ENCODE measurements at places on chromosomes 5 and 9.
A peak's percentile ranks its signal among the peaks of the same experiment; 100 is the strongest.

GRCh38 chr9:95327239-95327865, 9.8 kb upstream of the FANCC start:
- no peak for DNase-seq

DNA sequence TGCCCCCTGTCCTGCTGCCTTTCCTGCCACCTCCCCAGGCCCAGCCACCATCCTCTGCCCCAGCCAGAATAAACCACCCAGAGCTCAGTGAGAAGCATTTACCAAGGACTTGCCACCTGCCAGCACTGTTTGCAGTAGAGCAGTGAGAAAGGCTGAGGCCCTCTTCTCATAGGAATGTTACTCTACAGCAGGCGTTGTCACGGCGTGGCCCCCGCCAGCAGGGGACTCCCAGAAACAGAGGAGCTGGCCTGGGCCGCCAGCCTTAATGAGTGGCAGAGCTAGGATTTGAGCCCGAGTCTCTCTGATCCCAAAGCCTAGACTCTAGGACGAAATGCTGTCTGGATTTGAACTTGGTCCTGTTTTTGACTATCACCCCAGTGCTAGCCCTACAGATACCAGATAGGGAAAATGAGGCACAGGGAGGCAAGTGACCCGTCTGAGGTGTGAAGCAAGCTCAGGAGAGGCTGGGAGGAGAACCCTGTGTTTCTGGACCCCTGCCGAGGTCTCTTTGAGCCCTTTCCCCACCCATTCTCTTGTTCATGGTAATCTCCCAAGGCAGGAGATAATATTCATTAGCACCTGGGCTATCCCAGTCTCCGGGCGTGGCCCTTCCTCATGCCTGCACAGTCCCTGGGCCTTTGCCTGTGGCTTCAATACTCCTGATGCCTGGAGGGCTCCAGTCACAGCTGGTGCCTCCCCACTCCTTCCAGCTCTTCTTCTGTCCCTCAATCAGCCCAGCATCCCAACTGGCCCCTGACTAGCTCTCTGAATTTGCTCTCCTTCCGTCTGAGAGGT, 30.7 kb downstream of the HRH2 start:
- no peak for DNase-seq

DNA sequence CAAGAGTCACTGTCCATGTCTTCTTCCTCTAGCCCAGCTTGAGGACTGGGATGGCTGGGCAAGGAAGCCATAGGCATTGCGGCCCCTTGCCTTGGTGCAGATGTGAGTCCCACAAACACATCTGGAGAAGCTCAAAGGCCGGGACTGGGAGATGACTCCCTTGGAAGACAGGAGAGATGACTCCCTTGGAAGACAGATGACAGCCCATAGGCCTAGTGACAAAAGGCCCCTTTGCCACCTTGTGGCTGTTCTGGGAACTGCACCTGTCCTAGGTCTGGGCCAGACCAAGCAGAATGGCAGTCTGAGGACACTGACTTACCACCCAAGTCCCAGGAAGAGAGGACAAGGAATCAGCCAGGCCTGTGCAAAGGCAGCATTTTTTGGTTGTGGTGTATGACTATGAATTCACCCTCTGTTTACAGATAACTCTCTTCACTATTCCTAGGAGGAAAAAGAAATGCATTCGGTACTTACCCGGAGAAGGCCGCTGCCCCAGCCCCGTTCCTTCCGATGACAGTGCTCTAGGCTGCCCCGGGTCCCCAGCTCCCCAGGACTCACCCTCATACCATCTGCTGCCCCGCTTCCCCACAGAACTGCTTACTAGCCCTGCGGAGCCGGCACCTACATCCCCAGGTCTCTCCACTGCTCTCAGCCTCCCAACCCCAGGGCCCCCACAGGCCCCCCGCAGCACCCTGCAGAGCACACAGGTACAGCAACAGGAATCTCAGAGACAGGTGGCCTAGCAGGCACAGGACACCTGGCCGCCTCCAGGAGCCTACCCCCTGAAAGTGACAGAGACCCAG, 30.8 kb downstream of the SKP1 start:
- peak; percentile 86 for DNase-seq

- no peak for DNase-seq
Observed at GRCh38 chr9:89502038-89502601, 4.2 kb upstream of the SEMA4D start.

- DNase-seq, result no peak
Observed at GRCh38 chr5:68147659-68148058, 67.9 kb upstream of the PIK3R1 start.

GRCh38 chr5:110760158-110760557, 21.4 kb downstream of the SLC25A46 start:
- DNase-seq, result no peak

DNA sequence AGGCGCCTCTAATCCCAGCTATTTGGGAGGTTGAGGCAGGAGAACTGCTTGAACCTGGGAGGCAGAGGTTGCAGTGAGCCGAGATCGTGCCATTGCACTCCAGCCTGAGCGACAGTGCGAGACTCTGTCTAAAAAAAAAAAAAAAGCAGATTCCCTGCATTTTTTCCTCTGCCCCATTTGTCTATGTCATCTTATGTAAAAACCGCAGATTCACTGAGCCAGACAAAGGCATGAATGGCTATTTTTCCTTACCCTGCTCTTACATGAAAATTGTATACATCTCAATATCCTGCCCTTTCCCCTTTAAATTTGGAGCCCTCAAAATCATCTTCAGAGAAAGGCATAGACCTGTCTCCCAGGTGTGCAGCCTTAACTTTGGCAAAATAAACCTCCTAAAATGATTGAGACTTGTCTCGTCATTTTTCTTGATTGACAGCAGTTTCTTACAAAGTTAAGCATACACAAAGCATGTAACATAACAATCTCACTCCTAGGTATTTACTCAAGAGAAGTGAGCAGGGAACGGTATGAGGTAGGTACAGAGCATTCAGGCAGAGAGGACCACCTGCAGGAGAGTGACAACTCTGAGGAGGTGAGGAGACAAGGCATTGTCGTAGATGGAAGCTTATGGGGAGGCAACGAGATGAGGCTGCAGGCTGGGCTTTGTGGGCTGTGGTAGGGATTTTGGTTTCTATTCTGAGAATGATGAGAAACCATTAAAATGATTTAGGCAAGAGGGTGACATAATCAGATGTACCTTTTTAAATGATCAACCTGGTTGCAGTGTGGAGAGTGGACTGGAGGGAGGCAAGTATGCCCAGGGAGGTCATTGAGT, 65.7 kb upstream of the IL6ST start:
- no peak for DNase-seq

- peak; percentile 25 for DNase-seq
Observed at GRCh38 chr5:532521-533242, 8.4 kb upstream of the SLC9A3 start.

- DNase-seq, result no peak
Observed at GRCh38 chr5:79001471-79001870, 16.4 kb upstream of the ARSB start.

DNA sequence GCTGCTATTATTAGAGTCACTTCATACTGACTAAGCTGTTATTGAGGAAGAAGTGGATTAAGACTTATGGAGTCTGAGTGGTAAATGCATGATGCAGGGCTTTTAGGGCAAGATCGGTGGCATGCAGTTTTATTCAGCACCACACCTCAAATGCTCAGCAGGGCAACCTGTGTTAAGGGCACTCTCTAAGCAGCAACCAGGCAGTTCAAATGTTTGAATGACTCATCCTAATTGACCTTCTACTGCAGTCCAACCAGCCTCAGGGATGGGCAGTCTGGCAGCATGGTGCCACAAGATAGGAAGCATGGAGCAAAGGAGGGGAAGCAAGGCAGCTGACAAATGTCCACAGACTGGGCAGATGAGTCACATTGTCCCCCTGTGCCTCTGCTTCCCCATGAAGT, 80.2 kb upstream of the MIER3 start:
- no peak for DNase-seq

- DNase-seq, result no peak
Observed at GRCh38 chr9:12681620-12682019, 11.6 kb upstream of the TYRP1 start.

- no peak for DNase-seq
Observed at GRCh38 chr5:57592236-57592635, 109.6 kb upstream of the ACTBL2 start.

DNA sequence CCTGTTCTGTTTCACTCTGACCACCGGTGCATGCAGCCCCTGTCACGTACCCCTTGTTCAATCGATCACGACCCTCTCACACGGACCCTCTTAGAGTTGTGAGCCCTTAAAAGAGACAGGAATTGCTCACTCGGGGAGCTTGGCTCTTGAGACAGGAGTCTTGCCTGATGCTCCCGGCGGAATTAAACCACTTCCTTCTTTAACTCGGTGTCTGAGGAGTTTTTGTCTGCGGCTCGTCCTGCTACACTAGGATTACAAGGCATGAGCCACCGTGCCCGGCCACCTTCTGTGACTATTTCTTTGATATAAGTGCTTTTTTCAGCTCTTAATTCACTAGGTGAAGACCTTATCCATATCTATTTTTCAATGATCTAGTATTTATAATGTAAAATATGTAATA, 167.5 kb downstream of the TTC39B start:
- DNase-seq, result no peak

DNA sequence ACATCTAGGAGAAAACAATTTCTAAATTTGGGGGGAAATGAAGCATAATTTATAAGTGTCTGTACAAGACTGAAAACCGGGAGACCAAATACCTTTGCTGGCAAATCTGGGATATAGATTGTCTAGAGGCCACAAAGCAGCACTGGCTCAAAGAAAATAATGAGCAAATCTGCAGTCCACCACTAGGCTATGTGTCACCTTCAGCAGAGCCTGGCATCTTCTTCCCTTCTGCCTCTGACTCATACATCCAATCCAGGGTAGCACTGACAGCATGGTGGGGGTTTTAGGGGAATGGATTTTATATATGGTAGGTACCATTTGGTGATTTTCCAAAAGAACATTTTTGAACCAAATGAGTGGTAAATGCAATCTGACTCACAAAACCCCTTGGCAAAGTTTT, 12.8 kb downstream of the FAM81B start:
- no peak for DNase-seq

GRCh38 chr5:68818057-68818695, 275.6 kb upstream of the SLC30A5 start:
- no peak for DNase-seq

DNA sequence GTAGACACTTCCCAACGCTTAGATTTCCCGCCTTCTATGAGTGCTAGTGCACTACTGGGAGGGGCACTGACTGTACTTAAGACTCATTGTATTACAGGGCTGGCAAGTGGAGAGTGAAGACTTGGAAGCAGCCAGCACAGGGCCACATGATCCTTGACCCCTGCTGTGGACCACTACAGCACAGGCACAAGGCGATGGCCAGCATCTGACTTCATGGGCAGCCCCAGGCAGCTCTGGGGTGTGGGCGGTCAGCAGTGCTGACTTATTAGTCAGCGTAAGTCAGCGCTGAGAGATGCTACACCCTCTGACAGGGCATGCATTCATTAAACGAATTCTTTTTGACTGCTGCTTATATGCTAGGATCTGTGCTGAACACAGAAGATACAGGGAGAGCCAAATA, 9.3 kb downstream of the SLC46A2 start:
- no peak for DNase-seq

GRCh38 chr9:4904322-4905134, 80.5 kb upstream of the JAK2 start:
- no peak for DNase-seq

- no peak for DNase-seq
Observed at GRCh38 chr9:127154003-127154389, 31.6 kb upstream of the ANGPTL2 start.

- DNase-seq, result no peak
Observed at GRCh38 chr5:77232574-77233358, 22.3 kb downstream of the PDE8B start.

- DNase-seq, result no peak
Observed at GRCh38 chr9:128999581-129000206, 28.4 kb downstream of the SH3GLB2 start.

GRCh38 chr9:72454871-72455491, 66.4 kb upstream of the TMC1 start:
- no peak for DNase-seq

- no peak for DNase-seq
Observed at GRCh38 chr5:147989994-147990393, 73.8 kb upstream of the SPINK5 start.

- peak; percentile 42 for DNase-seq
Observed at GRCh38 chr9:78035383-78035993, 3.9 kb upstream of the GNAQ start.

DNA sequence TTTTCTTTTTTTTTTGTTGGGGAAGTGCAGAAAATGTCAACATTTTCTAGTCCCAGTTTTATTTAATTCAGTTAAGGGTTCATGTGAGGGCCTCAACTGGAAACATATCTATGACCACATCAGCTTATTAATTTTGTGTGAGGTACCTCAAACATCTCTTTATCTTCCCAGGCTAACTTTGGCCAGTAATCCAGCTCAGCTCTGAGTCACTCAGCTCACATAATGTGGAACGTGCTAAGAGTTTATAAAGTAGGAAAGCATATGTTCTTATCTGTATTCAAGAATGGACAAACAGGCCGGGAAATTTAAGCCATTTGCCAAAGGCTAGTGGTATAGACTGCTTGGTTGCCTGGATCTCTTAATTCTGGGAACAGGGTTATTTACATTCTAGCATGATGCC, 118.4 kb downstream of the INSYN2B start:
- no peak for DNase-seq

DNA sequence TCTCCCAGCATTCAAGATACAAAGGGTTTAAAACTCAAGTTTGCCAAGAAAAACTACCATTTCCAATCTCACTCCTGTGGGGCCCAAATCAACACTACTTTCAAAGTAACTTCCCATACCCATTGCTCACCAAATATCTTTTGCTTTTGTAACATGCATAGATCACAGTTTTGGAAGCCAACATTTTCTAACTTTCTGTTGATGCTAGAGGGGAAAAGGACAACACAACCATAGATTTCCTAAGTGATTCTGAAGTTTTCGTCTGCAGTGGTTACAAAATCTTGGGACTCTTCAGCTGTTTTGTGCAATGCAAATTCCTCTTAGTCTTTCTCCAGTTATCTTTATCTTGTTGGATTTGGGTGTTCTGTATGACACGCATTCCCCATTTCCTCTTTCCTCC, 94.1 kb upstream of the PAPPA start:
- DNase-seq, result no peak

DNA sequence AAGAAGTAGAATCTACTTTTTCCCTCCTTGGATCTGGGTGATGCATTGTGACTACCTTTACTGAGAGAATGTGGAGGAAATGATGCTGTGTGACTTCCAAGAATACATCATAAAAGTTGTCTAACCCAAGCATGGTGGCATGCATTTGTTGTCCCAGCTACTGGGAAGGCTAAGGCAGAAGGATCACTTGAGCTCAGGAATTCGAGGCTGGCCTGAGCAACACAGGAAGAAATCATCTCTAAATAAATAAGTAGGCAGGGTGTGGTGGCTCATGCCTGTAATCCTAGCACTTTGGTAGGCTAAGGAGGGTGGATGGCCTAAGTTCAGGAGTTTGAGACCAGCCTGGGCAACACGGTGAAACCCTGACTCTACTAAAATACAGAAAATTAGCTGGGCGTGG, 143.2 kb upstream of the VLDLR start:
- DNase-seq, result no peak

- DNase-seq, result no peak
Observed at GRCh38 chr5:57097526-57097925, 76.3 kb upstream of the GPBP1 start.
